ENCODE measurements at places on chromosomes 5 and 9. TPM values are rescaled to one million over a fixed set of nuclear protein-coding genes. Genes with fewer than 3 reads are reported as not detected.

Gene INSL4
- 16.7 TPM for total RNA-seq

Gene RANBP6
- total RNA-seq: 15.5 TPM

Gene TSSK1B
- total RNA-seq: not detected

Gene LAMC3
- total RNA-seq: 2.1 TPM

Gene PPP2R2B
- 0.19 TPM for total RNA-seq

All from A549 treated with GW870086 at 1 μM for 4 hours (cell line).